Nephron progenitor cell (in vitro differentiated cells): ENCODE measurements at places on chromosomes 13 and 19.

DNA sequence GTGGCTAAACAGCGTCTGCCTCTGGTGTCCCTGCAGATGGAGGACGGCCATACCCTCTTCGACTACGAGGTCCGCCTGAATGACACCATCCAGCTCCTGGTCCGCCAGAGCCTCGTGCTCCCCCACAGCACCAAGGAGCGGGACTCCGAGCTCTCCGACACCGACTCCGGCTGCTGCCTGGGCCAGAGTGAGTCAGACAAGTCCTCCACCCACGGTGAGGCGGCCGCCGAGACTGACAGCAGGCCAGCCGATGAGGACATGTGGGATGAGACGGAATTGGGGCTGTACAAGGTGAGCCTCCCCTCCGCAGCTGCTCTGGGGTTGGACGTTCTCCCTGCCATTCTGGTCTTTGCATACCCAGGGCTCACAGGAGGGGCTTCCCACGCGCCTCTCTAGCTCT lies 19.9 kb downstream of the UHRF1 start:
- no peak for DNase-seq

- no peak for DNase-seq
These were observed 42.6 kb downstream of the NFIC start for GRCh38 chr19:3408996-3409345.

- DNase-seq: peak; percentile 46
These were observed 4.5 kb upstream of the SHISA7 start for GRCh38 chr19:55447421-55448174.

DNA sequence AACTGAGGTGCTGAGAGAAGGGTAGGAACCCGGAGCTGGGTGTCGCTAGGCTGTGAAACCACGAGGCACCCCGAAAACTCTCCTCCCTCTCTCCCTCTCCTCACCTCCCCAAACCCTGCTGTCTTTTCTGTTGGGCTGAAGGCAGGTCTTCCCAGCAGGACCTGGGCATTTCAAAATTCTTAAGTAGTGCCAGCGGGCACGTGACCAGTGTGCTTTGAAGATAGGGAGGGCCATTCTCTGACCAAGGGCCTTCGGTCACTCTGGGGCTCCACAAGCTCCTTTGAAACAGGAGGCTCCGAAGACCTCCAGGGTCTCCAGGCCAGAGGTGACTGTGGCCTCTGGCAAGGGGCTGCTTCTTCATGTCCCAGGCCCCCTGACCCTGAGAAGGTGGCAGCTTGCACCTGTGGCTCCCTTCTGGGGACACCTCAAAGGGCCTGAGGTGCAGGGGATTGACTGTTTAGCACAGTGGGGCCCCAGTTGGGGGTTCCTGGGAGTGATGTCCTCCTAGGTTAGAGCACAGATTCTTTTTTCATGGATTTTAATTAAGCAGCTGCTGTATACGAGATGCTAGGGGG lies 48.3 kb downstream of the DNM2 start:
- DNase-seq: no peak

GRCh38 chr13:41457589-41458186 lies 338 bp downstream of the RGCC start:
- DNase-seq: peak; percentile 42

DNA sequence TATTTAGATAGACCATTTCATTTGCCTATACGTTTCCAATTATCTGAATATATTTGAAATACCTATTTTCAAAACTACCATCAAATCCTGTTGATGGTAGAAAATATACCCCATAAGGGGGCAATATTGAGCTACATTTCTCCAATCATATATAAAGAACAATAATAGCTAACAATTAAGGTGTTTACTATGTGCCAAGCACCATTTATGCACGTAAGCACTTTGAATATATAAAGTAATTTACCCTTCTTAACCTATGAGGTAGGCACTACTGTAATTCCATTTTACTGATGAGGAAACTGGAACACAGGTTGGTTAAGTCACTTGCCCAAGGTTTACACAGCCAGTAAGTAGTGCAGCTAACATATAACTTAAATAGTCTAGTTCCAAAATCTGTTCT lies 79.2 kb downstream of the UBL3 start:
- no peak for DNase-seq

GRCh38 chr13:98957731-98958442 lies 20.0 kb downstream of the DOCK9 start:
- no peak for DNase-seq
